Activated T-helper 17 cell treated with anti-CD3 and anti-CD28 coated beads, Interleukin-2, amount 50 U/mL, for 72 hours (primary cell): ENCODE measurements at places on chromosomes 7 and 10. TPM values are rescaled to one million over a fixed set of nuclear protein-coding genes. Genes with fewer than 3 reads are reported as not detected.

GRCh38 chr7:65381742-65382141 lies 8.1 kb downstream of the ZNF92 start:
- ATAC-seq = no peak

KCNMA1 gene
- 0.56 TPM for total RNA-seq

- no peak for ATAC-seq
Measured at GRCh38 chr10:86321568-86321967, 45.0 kb downstream of the GRID1 start.

- no peak for ATAC-seq
Measured at GRCh38 chr7:1505731-1506550, 1.8 kb upstream of the INTS1 start.

DNA sequence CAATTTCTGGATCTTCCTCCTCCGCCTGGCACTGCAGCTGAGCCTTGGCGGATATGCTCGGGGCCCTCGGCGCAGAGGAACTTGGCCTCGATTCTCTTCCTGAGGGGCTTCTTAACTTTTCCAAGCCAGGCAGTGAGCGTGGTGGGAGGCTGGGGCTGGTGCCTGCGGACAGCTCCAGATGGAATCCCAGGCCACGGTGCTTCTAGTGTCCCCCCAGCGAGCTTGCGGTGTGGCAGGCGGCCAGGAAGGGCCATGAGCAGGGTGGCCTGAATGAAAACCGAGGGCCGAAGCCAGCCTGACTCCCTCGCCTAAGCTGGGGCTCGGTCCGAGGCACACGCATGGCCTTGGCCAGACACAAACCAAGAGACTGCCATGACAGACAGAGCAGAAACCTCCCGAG lies 31.3 kb downstream of the RCC1L start:
- ATAC-seq = no peak

DNA sequence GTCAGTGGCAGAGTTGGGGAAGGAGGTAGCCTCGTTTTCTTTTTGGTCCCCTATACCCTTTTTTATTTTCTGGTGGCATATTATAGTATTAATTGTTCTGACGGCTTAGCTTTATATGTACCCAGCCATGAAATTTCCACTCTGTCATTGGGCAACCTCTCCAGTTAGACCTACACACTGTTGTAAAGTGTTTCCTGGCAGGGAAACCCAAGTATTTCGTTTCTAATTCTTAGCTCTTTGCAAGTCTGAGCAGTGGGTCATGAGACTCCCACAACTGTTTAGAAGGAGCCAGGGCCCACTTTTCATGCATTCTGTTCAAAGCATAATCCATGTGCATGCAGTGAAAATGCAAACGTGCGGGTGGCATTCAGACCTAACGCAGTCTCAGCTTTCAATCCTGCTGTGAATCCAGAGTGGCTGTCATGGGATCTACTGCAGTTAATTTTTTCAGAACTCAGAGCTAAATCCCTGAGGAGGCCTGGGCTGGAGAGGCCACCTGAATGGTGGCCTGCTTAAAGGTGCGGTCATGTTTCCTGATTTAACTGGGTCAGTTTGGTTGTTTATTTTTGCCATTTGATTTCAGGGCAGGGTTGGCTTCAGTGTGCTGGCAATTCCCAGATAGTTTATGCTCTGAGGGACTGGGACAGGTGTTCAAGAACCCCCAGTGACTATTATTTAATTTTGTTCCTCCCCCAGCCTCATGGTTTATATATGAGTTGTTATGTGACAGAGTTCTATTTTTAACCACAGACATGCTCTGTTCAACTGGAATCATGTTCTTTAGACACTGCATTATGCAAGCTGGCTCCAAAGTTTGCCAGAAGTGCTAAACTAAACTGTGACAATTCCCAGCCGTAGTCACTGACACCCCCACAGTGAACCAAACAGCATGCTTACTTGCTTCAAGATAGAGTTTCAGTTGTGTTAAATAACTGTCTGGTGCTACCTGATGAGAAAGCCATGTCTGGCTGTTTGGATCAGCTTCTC lies 27.4 kb upstream of the SYPL1 start:
- ATAC-seq = no peak

CYP2E1 gene
- total RNA-seq = 1.4 TPM

DNA sequence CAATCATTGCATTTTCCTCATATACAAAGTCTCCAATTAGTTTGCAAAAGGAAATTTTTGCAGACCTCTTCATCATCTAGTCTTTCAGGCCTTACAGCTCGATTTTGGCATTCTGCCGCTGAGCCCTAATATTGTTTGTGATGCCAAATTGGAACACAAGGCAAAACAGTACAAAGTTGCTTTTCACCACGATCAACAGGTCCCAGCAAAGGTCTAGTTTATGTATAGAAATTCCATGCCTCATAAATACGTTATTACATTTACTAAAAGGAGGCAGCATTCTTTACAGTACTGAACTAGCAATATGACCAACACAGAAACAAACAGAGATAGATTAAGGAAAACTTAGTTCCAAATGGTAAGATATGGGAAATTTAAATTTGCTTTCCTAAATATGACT lies 7.0 kb upstream of the DNAJC1 start:
- ATAC-seq = no peak

IKZF1 gene
- total RNA-seq = 253 TPM

DNA sequence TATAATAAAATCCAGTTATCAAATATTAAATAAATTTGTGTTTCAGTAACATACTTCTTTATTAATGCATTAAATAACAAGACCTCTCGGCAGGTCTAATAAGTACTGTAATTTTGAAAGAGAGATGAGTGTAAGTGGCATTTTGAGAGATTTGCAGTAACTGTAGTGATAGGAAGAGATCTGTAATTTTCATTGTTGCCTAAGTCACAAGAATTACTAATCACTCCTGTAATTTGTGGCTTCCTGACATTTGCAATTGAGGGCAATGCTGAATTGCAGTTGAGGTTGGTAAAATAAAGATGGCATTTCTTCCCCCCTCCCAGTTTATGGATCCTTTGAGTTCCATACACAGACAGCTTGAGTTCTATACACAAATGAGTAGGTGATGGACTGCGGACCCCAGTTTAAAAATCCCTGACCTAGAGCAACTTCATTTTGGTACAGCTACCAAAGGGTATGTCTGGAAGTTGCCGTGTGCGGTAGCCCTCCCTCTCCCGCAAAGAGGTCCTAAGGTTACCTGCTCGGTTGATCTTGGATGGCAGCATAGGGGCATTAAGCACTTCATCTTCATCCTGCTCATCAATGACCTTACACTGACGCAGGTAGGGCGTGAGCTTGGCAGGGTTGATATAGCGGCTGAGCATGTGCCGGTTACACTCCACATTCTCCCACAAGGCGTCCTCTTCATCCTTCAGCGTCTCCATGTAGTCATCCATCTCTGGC lies 96.4 kb downstream of the CARD11 start:
- ATAC-seq = no peak

DNA sequence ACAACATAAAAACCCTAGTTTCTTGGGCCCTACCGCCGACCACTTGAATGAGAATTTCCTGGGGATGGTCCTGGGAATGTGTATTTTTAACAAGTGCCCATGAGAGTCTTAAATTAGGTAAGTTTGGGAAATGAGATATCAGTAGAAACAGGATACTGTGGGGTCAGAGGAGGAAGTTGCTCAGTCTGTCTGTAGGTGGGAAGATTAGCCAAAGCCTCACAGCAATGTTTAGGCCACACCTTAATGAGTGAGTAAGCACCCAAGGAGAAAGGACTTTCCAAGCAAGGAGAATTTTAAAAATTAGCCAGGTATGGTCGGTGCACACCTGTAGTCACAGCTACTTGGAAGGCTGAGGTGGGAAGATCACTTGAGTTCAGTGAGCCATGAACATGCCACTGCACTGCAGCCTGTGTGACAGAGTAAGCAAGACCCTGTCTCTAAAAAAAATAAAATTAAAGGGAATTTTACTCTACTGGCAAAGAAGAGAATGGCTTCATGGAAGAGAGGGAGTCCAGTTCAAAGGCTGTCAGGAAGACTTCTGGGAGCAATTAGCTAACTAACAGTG lies 31.9 kb downstream of the PAPSS2 start:
- ATAC-seq = no peak

GRCh38 chr10:43959364-43960134 lies 310.9 kb upstream of the ZNF32 start:
- ATAC-seq = no peak

DNA sequence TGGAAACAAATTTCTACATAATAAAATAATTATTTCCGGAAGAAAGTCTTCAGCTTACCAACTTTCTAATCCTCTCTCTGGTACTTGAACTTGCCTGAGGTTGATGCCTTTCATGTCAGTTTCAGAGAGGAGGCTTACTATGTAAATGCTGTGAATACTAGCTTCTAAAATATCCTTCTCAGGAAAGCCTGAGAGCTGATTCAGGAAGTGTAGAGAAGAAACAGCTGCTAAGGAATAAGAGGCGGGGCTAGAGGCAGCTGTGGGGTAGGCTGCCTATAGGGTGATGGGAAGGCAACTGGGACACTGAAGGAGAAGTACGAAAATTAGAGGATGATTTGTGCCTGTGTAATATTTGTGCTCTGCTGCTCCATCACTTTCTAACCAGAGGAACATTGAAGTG lies 69.3 kb downstream of the AVL9 start:
- ATAC-seq = no peak

DNA sequence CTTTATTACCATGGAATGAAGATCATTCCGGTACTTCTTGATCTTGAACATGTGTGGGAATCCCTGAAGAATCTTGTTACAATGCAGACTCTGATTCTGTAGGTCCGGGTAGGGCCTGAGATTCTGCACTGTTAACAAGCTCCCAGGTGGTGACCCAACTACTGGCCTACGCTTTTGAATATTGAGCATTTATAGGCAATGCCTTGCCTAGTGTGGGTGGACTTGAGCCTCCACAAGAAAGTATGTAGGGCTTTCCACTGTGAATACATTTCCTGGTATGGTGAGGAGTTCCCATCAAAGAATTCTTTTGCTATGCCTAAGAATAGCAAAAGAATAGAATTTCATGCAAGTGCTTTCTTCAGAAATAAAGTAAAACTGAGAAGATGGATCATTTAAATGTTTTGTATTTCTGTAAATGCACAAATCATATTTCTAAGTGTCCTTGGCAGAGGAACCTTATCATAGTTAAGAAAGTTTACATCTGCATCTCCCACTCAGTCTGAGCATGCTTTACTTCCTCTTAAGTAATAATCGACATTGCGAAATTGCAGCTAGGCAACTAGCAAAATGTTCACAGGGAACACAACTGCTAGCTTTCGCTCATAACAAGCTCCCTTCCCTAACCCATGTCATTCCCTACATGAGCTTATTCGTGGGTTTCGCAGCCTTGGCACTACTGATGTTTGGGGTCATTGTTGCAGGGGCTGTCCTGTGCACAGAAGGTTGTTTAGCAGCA lies 71.4 kb downstream of the AHR start:
- ATAC-seq = no peak

GRCh38 chr10:14293526-14293925 lies 37.2 kb downstream of the FRMD4A start:
- ATAC-seq = no peak

SKIDA1 gene
- 0.06 TPM for total RNA-seq

DNA sequence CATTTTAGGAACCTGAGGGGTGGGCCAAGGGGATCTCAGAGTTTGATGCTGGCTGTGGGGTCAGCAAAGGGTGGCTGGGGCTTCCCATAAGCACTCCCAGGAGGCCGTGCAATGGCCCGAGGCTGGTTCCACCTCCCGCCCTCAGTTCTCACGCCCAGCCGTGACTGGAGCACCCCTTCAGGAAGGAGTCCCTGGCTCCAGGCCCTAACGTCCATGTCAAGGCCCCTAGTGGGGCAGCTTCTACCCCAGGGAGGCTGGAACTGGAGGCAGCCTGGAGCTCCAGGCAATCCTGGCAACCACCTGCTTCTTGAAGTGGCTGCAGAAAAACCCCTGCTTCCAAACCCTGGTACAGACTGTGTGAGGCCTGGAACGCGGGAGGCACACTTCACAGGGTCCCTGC lies 165.5 kb downstream of the DIP2C start:
- ATAC-seq = no peak

DGKB gene
- not detected for total RNA-seq

- peak; percentile 36 for ATAC-seq
Measured at GRCh38 chr7:28178599-28178998, 2.0 kb downstream of the JAZF1 start.

TCF7L2 gene
- 1.1 TPM for total RNA-seq

DNA sequence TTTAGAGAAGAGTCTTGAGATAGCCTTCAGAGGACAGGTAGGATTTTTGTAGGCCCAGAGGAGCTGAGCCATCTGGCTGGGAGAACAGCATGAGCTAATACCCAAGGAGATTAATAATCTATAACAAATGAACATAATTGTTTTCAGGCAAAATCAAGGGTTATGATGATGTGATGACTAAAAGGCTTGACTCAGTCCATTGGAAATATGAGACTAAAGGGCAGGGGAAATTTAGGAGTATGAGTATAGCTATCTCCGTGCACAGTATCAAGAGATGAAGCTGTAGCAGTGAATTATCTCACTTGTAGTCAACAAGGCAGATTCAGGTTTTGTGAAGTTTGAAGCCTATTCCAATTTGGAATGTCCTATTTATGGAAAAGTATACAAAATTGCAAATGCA lies 40.1 kb downstream of the CSTF2T start:
- no peak for ATAC-seq

GSDME gene
- total RNA-seq = 1.6 TPM

- ATAC-seq = no peak
Measured at GRCh38 chr7:28700096-28700495, 258.0 kb downstream of the TRIL start.

ACTR3C gene
- 11.1 TPM for total RNA-seq

DNA sequence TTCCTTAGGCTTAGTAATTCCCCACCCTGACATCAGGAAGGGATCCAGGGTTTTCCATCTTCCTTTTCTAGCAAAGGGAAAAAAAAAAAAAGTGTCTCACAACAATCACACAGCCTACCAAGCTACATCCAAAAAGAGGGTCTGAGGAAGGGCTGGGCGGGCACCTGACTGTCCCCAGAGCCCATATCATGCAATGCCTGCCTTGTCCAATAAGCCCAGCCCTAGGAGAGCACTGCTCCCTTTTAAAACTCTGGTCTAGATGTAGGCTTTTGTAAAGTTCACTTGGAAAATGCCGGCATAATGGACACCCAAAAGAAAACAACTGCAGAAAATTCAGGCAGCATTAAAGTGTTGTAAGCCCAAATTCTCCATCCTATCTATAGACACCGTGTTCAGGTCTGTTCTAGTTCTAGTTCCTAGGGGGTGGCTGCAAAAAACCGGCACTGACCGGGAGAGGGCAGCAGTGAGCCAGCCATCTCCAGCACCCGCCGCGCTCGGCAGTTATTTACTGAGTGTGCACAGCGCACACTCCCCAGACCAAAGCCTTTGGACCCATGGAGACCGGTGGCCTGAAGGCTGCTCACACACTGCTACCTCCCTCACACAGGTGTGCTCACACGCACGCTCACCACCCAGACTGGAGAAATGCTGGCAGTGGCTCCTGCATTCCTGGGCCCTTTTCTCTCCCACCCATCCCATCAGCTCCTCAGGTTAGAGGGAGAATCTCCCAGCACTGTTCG lies 48.7 kb downstream of the PODXL start:
- ATAC-seq = peak; percentile 86

- no peak for ATAC-seq
Measured at GRCh38 chr10:9193120-9193519, 1138.6 kb downstream of the GATA3 start.

PIK3CG gene
- total RNA-seq = 25.7 TPM

- no peak for ATAC-seq
Measured at GRCh38 chr10:58010073-58010702, 257.5 kb downstream of the IPMK start.
